ENCODE measurements at places on chromosomes 4 and X.

GRCh38 chr4:84420608-84421007 is 78.5 kb downstream of the NKX6-1 start:
- DNase-seq, result no peak

DNA sequence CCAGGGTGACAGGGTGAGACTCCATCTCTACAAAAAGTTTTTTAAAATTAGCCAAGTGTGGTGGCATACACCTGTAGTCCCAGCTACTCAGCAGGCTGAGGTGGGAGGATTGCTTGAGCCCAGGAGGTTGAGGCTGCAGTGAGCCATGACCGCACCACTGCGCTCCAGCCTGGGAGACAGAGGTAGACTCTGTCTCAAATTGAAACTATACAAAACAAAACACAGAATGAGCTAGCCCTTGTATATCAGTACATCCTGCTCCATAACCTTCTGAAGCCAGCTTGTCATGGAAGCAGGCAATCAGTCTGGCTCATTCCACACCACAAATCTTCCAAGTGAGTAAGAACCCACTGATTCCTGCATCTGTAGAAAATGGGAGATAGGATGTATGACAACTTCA is 49.0 kb downstream of the CD99L2 start:
- DNase-seq, result no peak

- no peak for DNase-seq
These were observed 10.3 kb downstream of the CPLX1 start for GRCh38 chr4:815464-816146.

DNA sequence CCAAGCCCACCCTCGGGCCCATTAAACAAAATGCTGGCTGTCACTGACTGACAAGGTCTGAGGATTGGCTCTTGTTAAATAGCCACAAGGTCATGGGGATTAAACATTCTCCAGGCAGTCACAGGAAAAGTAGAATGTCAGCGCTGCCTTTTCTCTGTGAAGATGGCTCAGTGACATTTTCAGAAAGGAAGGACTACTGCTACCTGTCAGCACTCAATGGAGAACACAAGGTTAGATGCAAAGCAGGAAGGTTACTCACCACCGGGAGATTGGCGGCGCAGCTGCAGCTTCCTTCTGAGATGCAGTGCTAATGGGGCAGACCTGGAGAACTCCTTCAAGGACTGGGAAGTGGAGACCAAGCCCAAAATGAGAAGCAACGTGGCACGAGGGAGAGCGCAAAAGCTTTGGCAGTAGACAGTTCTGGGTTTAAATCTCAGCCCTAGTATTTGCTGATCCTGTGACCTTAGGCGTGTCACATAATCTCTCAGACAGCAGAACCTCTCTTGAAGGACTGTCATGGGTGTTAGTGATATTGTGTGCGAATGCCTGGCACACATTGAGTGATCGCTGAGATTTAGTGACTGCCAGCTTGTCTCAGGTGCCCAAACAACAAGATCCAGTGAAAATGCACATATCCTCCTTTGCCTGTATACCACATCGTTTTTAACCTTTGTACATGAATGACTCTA is 213.1 kb upstream of the BOD1L1 start:
- no peak for DNase-seq

GRCh38 chrX:155215443-155216178 is 649 bp upstream of the VBP1 start:
- no peak for DNase-seq

DNA sequence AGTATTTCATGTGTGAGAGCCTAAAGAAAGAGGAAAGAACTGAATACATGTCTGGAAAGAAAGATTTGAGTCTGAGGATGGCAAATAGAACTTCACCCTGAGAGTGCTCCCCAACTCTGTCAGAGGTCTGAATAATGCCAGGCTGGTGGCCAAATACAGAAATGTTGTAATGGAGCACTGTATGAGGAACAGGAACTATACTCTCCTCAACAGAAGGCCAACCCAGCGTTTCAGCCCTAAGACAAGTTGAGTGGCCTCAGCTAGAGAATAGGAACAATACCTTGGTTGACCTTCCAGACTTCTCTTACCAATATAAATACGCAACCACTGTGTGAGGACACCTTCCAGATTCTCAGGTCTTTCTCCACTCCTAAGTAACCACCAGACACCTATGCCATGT is 94.5 kb upstream of the STIM2 start:
- DNase-seq, result no peak

- DNase-seq, result peak; percentile 43
These were observed 18.0 kb downstream of the FAM9A start for GRCh38 chrX:8783097-8783713.

DNA sequence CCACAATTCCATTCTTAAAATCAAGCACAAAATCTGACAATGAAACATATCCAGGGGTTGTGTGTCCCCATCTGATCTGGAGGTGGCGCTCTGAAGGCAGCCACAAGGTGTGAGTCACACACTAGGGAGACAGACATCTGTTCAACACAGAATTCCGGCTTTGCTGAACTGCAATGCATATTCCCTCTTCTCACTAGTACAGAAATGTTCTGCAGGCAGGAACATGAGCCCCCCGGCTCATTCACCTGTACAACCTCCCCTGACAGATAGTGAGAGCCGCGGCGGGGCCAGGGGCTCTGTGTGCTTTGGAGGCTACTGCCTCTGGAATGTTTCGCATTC is 41.9 kb downstream of the WDR1 start:
- no peak for DNase-seq

DNA sequence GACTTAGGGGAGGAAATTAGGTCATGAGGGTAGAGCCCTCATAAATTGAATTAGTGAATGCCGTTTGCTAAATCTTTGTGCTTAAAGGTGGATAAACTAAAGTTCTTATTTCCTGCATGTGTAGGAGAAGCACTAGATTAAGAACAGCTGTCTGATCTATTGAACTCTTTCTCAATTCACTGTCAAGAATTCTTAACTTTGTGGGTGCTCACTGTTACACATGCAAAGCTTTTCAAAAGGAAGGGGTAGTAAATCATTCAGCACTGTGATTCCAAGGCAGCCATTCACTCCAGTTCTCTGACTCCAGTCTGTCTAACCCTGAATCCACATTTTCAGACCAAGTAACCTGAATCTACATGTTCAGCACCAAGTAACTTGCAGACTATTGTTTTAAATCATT is 1520.1 kb downstream of the PCDH18 start:
- no peak for DNase-seq

DNA sequence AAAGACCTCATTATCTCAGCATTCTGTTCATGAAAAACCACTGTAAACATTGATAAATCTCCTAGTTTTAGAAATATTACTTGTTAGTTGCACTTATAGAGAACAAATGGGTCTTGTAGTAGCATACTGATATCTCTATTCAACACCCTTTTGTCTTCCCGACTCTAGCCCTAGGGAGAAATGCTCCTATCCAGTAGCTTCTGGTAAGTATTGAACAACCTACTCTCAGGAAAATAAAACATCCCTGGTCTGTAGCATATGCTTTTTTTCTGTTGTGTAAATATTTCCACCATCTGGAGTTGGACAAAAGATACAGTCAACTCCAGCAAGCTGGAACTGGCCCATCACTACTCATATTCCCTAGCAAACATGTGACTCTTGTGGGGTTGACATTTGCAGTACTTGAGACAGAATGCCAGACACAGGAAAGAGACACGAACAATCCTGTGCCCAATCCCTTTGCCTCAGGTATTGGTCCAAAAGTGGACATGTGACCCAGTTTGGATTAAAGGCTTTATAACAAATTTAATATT is 188.2 kb downstream of the GC start:
- no peak for DNase-seq

DNA sequence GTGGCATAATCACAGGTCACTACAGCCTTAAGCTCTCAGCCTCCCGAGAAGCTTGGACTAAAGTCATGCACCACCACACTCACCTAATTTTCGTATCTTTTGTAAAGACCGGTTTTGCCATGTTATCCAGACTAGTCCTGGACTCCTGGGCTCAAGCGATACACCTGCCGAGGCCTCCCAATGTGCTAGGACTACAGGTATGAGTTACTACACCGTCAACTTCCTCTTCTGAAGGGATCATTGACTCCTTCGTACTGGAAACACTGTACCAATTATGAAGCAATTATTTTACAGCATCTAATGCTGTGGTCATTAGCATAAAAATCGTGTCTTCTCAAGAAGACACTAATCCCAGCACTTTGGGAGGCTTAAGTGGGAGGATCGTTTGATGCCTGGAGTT is 35.2 kb downstream of the PDS5A start:
- DNase-seq, result no peak

GRCh38 chrX:115571712-115572111 is 10.7 kb downstream of the PLS3 start:
- DNase-seq, result no peak

DNA sequence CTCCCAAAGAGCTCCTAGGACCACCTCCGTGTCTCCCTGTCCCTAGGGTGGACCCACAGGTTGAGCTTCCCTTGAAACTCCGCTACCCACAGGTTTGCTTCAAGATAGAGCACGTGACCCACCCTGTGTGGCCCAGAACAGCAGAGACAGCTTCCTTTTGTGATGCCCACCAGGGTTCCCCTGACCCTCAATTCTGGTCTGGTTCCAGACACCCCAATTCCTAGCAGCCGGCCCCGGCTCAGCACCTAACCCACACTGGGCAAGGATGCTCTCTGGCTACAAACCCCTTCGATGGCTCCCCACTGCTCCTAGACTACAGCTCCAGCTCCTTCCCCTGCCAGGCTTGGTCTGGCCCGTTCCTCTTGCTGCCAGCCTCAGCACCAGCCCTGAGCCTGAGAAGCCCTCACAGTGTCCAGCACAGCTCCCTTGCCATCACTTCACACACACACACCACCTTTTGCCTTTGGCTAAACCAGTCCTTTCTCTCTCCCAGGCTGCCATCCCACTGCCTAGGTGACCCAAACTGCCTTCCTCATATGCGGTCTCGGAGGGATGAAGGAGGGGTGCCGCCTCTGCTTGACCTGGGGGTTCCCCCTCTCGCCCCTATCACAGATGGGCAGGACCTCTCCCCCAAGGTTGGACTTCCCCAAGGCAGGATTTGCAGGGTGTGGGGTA is 6.2 kb downstream of the PNCK start:
- no peak for DNase-seq

GRCh38 chr4:184284742-184285141 is 67.1 kb upstream of the ENPP6 start:
- no peak for DNase-seq

DNA sequence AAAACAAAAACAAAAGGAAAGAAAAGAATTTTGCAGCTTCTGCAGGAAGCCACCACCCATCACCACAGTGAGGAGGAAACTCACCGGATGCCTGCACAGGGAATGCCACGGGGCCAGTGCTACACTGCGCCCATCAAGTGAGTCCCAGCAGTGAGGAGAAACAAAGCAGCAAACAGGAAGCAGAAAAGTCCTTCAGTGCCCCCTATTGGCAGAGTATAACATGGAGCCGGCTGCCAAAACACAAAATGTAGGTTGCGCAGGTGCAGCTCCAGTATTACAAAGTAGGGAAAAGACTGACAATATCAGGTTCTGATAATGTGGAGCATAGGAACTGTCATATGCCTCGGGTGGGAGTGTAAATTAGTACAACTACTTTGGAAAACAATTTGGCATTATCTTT is 23.3 kb upstream of the SCML2 start:
- peak; percentile 19 for DNase-seq

GRCh38 chr4:113290666-113291065 is 241.2 kb downstream of the ANK2 start:
- DNase-seq, result no peak

DNA sequence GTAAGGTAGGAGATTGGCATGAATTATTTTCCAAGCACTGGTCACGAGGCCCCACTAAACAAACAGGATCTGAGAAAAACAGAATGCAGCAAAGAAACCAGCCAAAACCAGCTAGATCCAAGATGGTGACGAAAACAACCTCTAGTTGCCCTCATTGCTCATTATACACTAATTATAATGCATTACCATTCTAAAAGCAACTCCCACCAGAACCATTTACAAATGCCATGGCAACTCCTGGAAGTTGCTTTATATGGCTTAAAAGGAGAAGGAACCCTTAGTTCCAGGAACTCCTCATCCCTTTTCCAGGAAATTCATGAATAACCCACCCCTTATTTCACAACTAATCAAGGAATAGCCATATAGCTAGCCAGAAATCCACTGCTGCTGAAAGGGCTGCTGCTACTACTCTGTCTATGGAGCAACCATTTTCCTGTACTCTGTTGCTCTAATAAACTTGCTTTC is 69.3 kb downstream of the ABCB7 start:
- no peak for DNase-seq

DNA sequence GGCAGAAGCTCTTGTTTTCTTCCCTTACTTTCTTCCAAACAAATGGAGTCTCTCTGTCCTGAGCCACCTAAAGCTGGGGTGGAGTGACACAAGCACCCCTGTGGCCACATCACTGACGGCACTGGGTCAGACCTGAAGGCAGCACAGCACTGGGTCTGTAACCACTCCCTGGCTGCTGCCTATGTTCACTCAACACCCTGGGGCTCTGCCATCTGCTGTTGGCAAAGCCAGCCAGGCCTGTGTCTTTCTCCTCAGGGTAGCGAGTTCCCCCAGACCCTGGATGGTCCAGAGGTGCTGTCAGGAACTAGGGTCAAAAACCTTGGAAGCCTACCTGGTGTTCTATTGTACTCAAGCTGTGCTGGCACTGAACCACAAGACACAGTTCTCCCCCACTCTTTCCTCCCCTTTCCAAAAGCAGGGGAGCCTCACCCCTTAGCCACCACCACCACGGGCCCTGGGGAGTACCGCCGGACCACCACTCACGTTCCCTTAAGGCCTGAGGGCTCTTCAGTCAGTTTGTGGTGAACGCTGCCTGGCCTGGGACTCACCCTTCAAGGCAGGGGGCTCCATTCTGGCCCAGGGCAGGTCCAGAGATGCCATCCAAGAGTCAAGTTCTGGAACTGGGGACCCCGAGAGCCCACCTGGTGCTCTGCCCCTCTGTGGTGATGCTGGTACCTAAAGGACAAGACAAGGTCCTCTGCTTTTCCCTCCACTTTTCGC is 31.5 kb downstream of the TMEM271 start:
- DNase-seq, result no peak

DNA sequence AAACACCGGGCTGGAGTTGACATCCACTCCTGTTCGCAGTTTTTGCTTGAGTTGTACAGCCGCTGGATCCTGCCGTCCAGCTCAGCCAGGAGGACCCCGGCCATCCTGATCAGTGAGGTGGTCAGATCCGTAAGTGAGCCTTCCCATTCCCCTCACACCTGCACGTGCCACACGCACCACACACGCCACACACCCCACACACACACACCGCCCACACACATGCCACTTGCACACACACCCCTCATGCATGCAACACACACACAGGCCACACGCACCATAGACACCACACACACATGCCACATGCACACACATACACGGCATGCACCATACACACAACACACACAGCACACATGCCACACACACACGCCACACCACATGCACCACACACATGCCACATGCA is 20.1 kb upstream of the MSANTD1 start:
- DNase-seq, result no peak

GRCh38 chr4:80156410-80156809 is 40.9 kb upstream of the PRDM8 start:
- DNase-seq, result no peak

DNA sequence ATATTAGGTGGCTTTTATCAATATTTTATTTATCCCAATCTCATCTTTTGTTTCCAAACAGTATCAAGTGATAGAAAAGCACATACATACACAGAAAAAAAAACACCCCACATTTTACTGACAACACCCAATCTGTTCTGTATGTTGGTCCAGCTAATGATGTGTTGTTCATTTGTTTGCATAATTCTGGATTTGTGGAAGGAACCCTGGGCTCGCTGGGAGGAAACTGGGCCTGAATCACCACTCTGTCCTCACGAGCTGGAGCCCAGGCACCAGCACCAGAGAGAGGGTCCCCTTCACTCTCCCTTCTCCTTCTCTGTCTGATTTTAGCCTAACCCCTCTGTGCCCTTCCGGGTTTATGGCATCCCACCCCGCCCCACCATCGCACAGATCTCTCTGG is 79.8 kb downstream of the PSAPL1 start:
- DNase-seq, result no peak

GRCh38 chr4:1297023-1297395 is 7.3 kb downstream of the MAEA start:
- DNase-seq, result no peak
